ENCODE measurements at places on chromosomes 5 and 9.

GRCh38 chr9:95644377-95644776 is 127.6 kb upstream of the PTCH1 start:
- no peak for DNase-seq

- DNase-seq, result no peak
Observed at GRCh38 chr9:70923961-70924360, 197.5 kb downstream of the TRPM3 start.

- no peak for DNase-seq
Observed at GRCh38 chr9:28232686-28233085, 659.4 kb upstream of the C9orf72 start.

DNA sequence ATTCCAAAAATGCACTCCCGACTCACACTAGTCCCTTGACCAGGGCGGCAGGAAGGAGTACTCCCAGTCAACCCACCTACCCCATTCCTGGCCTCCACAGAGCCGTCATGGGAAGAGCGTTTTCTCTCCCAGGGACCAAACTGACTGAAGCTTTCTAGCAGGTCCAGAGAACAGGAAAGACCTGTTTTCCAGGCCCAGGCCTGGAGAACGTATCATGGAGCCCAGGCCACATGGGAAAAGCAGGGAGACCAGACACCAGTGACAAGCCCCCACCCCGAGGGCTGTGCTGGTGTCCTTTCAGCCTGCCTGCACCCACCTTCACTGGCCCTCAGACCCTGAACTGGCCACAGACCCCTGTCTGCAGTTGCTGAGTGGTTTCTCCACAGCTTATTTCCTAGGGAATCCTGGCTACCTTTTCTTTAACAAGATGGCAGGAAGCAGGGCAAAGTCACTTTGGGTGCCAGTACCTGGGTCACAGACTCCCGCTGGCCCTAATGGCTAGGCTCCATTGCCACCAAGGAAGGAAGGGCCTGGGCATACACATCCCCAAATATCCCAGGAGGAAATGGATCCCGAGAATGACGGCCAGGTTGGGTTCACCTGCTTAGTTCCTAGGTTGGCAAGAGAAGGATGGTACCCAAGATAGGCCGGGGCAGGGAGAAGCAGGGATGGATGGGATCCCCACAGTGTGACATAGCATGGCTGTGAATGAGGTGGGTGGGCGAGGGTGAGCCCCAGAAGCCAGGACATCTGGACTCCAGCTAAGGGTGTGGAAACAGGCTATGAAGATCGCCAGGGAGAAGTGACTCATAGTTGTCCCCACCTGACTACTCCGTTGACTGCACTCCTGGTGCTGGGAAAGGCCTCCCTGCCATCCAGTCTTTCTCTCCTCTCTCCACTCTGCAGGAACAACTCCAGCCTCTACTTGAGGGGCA is 12.2 kb downstream of the CCNI2 start:
- no peak for DNase-seq

DNA sequence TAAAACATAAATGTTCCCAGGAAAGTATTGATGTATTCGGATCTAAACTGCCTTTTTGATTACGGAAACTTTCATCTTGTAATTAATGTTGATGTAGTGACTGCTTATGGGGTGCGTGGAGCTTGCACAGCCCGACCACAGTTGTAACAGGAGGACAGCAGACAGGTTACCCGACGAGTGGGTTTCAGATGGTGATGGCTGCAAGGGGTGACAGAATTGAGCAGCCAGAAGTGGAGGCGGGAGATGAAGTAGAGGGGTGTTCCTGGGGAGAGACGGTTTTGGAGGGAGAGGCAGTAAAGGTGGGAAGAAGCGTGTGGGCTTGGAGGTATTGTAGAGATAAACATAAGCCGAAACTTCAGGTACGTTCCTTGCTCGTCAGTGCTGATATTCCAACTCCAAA is 5.8 kb downstream of the CEP72 start:
- DNase-seq, result no peak

DNA sequence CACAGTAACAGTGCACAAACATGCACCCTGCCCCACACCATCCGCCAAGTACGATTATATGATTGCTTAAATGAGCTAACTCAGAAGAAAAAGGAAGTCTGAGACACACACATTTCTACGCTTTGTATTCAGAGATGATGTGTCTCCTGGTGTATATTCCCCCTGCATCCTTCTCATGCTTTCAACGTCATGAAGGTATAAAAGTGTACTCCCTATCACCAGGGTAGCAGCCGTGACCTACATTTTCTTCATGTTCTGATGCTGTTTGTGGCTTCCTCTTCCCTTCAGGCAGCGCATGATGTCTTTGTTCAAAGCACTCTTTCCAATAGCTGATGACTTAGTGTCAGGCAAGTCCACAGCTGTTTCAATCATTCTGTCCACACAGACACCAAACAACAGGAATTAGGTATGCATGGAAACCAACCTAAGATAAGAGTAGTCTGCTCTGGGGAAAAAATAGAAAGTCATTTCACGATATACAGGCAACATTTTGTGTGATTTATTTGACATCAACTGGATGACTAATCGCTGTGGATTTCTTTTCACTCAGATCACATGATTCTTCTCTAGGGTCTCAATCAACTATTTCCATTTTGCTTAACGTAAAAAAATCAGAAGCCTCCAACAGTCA is 269.4 kb upstream of the PTGER4 start:
- peak; percentile 7 for DNase-seq

GRCh38 chr5:177496070-177496726 is 1.2 kb downstream of the PDLIM7 start:
- DNase-seq, result peak; percentile 56

DNA sequence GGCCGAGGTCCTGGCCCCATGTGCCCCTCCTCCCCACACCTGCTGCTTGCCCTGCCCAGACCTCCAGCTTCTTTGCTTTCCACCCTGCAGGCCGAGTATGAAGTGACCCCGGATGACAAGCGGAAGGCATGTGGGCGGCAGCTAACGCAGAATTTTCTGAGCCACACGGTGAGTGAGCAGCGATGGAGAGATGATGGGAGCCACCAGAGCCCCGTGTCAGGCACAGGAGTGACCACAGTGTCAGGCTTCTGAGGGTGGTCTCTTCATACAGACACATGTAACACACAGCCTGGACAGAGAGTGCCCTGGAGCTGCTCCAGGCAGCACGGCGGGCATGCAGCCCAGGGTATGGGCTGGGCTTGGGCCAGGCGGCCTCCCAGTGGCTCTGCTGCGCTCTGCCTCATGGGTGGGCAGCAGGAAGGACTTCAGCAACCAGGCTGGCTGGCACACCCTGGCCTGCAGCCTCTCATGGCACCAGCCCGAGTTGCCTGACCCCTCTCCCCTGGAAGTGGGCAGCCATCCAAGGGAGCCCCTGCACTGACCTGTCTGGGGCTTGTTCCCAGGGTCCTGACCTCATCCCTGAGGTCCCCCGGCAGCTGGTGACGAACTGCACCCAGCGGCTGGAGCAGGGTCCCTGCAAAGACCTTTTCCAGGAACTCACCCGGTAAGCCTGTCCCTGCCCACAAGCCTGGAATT is 5.8 kb downstream of the GRK6 start:
- no peak for DNase-seq

GRCh38 chr5:59829386-59829785 is 64.1 kb downstream of the PDE4D start:
- peak; percentile 49 for DNase-seq

DNA sequence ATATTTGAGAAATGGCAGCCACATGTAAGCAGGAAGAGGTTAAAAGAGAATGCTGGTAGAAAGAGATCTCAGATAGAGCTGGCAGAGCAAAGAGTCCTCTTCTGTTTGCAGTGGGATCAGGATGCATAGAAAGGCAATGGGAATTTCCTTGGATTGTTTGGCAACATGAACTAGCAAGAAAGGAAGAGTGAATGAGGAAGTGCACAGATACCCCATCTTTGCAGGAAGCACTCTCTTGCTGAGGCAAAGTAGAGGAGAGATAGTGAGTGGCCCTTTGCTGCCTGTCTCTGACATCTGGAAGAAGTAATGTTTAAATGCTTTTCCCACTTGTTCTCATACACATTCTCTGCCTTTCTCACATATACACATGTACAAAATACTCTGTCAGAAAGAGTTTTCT is 14.5 kb downstream of the FKTN start:
- no peak for DNase-seq

Data from GM03348 (cell line).